ENCODE measurements at places on chromosomes 7 and 10.

DNA sequence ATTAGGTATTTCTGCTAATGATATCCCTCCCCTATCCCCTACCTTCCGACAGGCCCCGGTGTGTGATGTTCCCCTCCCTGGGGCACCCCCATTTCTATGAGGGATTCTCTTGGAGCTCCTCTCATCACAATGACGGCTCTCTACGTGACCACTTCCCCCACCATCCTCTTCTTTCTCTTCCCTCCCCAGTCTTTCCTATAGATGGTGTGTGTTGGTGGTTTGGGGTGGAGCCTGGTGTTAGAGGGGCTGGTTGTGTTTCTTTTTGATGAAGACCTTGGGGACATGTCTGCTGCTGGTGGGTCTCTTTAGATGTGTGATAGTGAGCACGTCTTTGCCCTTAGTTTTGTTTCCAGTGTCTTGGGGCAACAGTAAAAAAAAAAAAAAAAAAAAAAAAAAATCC is 28.6 kb downstream of the RPS24 start:
- H3K4me3 ChIP-seq = peak overlapping the region; percentile 6
- no peaks in the 10 kb centered on the region for H3K27me3 ChIP-seq
- H3K4me1 ChIP-seq = peaks cover 24% of the 10 kb centered on the region
- peak overlapping the region; percentile 66 for H3K27ac ChIP-seq
- peak; percentile 31 for DNase-seq
- no peaks in the 10 kb centered on the region for H3K36me3 ChIP-seq

DNA sequence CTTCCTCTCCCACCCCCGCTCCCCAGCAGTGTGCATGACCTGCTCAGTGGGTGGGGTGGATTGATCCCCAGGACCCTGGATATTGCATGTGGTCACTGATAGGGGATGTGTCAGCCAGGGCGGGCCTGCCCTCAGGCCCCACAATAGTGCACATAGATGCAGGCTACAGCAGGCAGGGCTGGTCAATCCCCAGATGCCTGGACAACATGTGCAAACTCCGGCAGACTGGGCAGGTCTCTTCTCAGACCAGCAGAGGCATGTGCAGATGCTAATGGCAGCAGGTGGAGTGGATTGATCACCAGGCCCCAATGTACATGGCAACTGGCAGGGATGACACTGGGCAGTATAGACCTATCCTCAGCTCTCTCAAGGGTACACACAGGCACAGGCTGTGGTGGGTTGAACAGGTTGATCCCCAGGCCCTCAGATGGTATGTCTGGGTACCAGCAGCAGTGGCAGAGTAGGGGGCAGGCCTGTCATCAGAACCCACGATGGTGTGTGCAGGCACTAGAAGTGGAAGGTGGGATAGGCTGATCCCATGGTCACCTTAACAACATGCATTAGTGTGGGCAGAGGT is 98.6 kb downstream of the LANCL2 start:
- H3K36me3 ChIP-seq = peaks cover 60% of the 10 kb centered on the region
- no peak overlapping the region for H3K27ac ChIP-seq
- no peak for DNase-seq
- no peak overlapping the region for H3K4me3 ChIP-seq

DNA sequence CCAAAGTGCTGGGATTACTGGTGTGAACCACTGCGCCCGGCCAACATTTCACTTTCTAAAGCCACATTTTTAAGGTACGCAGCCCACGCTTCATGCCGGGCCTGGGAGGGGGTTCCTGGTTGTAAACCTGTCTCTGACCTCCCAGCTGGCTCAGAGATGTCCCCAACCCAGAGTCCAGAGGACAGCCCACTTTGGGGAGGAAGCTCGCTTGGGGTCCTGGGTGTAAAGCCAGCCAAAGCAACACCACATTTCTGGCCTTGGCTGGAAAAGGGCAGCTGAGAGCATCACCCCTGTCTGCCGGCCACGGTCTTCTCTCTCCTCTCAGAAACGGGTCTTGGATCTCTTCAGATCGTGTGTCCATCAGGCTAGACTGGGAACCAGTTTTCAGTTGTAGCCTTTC is 23.9 kb upstream of the PITRM1 start:
- peaks cover 65% of the 10 kb centered on the region for H3K27me3 ChIP-seq
- no peak overlapping the region for H3K27ac ChIP-seq
- no peak overlapping the region for H3K4me3 ChIP-seq
- no peak for DNase-seq

- no peaks in the 10 kb centered on the region for H3K27me3 ChIP-seq
- H3K27ac ChIP-seq = no peak overlapping the region
- no peak for DNase-seq
- H3K36me3 ChIP-seq = no peaks in the 10 kb centered on the region
- no peaks in the 10 kb centered on the region for H3K4me1 ChIP-seq
Measured at GRCh38 chr10:126521399-126521798, 133.1 kb upstream of the ADAM12 start.

GRCh38 chr7:73893342-73894101 is 32.6 kb downstream of the TMEM270 start:
- H3K27ac ChIP-seq = no peak overlapping the region
- no peak overlapping the region for H3K4me3 ChIP-seq
- peaks cover 15% of the 10 kb centered on the region for H3K4me1 ChIP-seq
- no peak for DNase-seq

GRCh38 chr10:89524279-89524678 is 11.1 kb downstream of the SLC16A12 start:
- H3K4me1 ChIP-seq = no peaks in the 10 kb centered on the region
- no peak overlapping the region for H3K27ac ChIP-seq
- peaks cover 3% of the 10 kb centered on the region for H3K27me3 ChIP-seq

DNA sequence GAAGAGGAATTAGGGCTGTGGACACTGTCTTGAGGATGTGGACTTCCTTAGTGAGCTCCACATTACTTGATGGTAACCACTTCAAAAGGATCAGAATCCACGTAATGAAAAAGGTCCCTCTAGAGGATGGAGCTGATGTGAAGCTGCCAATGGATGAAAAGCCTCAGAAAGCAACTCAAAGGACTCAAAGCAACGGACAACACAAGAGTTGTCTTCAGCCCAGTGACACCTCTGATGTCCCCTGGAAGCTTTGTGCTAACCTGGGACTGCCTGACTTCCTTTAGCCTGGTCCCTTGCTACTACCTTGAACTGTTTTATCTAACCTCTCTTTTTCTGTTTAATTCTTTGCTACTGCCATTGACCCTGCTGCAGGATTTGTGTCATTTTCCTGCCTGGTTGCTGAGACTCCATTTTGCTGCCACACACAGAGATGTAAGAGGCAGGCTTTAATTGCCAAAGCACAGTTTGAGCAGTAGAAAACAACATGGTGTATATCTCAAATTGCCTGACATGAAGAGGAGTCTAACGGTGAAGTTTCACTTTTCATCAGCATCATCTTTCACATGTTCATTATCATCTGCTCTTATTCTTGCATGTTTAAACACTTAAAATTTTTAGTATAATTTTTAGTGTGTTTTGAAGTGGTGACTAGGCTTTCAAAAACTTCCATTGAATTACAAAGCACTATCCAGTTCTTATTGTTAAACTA is 11.1 kb upstream of the SGCE start:
- DNase-seq = no peak
- peaks cover 2% of the 10 kb centered on the region for H3K4me1 ChIP-seq
- H3K36me3 ChIP-seq = no peaks in the 10 kb centered on the region
- H3K27ac ChIP-seq = no peak overlapping the region
- no peak overlapping the region for H3K4me3 ChIP-seq

- H3K27ac ChIP-seq = no peak overlapping the region
- no peak overlapping the region for H3K4me3 ChIP-seq
- no peaks in the 10 kb centered on the region for H3K36me3 ChIP-seq
- H3K27me3 ChIP-seq = peaks cover 2% of the 10 kb centered on the region
- no peak for DNase-seq
Measured at GRCh38 chr7:155836216-155837125, 24.2 kb upstream of the SHH start.

DNA sequence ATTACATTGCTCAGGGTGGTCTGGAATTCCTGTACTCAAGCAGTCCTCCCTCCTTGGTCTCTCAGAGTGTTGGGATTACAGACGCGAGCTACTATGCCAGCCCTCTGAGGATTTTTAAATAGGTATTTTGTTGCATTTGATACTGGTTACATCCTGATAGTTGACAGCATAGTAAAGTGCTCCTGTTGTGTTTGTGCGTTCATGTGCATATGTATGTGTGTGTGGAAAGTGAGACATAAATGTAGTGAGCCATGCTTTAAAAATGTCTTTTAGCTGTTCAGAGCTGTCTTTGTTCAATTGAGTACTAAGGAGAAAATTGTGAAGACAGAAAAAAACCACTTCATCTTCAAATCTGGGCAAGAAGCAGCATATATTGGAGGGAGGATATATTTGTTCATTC is 27.8 kb downstream of the ZNRF2 start:
- peaks cover 50% of the 10 kb centered on the region for H3K4me1 ChIP-seq
- no peak overlapping the region for H3K4me3 ChIP-seq
- no peak overlapping the region for H3K27ac ChIP-seq
- no peaks in the 10 kb centered on the region for H3K27me3 ChIP-seq
- H3K36me3 ChIP-seq = peaks cover 4% of the 10 kb centered on the region
- DNase-seq = no peak

DNA sequence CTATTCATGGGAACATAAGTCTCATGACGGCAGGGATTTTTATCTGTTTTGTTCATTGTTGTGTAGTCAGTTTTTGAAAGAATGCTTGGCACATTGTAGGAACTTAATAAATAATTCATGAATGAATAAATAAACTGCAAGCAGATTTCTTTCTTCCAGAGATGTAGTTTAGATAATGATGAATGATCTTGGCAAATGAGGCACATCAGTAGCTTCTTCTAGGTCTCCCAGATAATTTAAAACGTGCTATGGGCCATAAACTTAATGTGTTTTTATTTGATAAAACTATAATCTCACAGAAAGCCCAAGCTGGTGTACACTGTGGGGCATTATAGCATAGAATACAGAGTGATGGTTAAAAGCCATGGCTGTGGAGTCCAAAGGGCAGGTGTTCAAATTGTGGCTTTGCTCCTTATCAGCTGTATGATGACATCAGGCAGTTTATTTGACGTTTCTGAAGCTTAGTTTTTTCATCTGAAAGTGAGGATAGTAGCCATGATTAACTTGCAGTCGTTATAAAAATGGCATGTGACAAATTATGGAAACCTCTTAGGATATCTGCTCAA is 3.5 kb downstream of the MGAM start:
- peaks cover 11% of the 10 kb centered on the region for H3K27me3 ChIP-seq
- DNase-seq = no peak
- no peak overlapping the region for H3K4me3 ChIP-seq
- no peaks in the 10 kb centered on the region for H3K36me3 ChIP-seq
- no peaks in the 10 kb centered on the region for H3K4me1 ChIP-seq

GRCh38 chr7:109635374-109635773 is 1065.7 kb downstream of the DNAJB9 start:
- no peaks in the 10 kb centered on the region for H3K4me1 ChIP-seq
- H3K4me3 ChIP-seq = no peak overlapping the region
- H3K27ac ChIP-seq = no peak overlapping the region
- no peaks in the 10 kb centered on the region for H3K27me3 ChIP-seq
- no peaks in the 10 kb centered on the region for H3K36me3 ChIP-seq
- no peak for DNase-seq

DNA sequence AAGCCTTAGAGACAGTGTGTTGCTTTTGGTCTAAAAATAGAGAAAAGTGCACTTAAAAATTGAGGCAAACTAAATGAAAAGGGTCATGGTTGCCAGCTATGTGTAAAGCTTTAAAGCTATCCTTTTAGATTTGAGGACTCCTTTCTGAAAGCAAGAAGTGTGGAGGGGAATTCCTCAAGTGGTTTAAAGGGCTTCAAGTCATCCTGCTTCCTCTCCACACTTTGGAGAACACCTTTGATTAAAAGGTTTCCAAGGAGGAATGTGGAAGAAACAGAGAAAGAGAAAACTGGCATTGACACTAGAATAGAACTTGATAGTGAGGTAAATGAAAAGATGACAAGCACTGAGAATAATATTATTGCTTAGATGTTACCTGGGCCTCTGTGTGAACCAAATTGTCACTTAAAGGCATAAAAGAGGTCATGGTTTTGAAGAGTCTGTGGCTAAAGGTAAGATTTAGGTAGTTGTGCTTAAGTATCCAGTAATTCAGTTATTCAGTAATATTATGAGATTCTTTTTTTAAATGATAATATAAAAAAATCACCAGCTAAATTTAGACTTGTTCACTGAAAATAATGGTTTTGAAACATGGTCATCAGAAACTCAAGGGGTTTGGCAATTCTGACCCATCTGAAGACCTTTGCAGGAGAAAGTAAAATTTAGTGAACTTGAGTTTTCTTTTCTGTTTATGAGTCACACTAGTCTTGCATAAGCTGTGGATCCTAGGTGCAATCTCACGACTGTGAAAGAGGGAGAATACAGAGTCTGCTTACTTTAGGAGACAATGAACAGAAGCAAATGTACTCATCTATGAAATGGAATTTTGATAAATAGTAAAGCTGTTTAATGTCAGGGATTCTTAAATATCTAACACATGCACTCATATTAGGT is 466.0 kb downstream of the KIF20B start:
- H3K27ac ChIP-seq = no peak overlapping the region
- H3K4me1 ChIP-seq = no peaks in the 10 kb centered on the region
- H3K27me3 ChIP-seq = peaks cover 2% of the 10 kb centered on the region
- H3K4me3 ChIP-seq = no peak overlapping the region
- no peaks in the 10 kb centered on the region for H3K36me3 ChIP-seq
- no peak for DNase-seq

DNA sequence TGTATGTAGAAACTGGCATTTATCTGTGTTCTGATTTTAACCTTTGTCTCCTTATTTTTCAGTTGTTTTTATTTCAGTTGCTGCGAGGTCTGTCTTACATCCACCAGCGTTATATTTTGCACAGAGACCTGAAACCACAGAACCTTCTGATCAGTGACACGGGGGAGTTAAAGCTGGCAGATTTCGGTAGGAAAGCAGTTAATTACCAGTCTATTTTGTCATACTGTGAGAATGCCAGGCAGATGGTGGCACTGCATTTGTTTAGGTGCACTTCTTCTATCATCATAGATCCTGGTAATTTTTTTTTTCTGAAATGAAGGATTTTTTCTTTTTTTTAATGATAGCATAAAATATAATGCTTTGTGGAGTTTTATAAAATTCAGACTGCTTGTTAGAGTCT is 321.4 kb downstream of the CDK14 start:
- no peak overlapping the region for H3K4me3 ChIP-seq
- no peak overlapping the region for H3K27ac ChIP-seq
- H3K36me3 ChIP-seq = no peaks in the 10 kb centered on the region

GRCh38 chr7:151059367-151060112 is at the start of gene SLC4A2:
Gene SLC4A2 (plus strand): TSS chr7:151059589. CDS start chr7:151061988, 2,399 bp downstream.
- no peaks in the 10 kb centered on the region for H3K36me3 ChIP-seq
- H3K27ac ChIP-seq = peak within 1 kb of the TSS; percentile 95
- peak; percentile 82 for DNase-seq
- no peaks in the 10 kb centered on the region for H3K27me3 ChIP-seq
- peak within 1 kb of the TSS; percentile 90 for H3K4me3 ChIP-seq
- peaks cover 37% of the 10 kb centered on the region for H3K4me1 ChIP-seq

GRCh38 chr10:106078895-106079576 is 1085.5 kb downstream of the SORCS1 start:
- H3K27me3 ChIP-seq = no peaks in the 10 kb centered on the region
- no peak overlapping the region for H3K4me3 ChIP-seq
- DNase-seq = no peak
- no peaks in the 10 kb centered on the region for H3K4me1 ChIP-seq

DNA sequence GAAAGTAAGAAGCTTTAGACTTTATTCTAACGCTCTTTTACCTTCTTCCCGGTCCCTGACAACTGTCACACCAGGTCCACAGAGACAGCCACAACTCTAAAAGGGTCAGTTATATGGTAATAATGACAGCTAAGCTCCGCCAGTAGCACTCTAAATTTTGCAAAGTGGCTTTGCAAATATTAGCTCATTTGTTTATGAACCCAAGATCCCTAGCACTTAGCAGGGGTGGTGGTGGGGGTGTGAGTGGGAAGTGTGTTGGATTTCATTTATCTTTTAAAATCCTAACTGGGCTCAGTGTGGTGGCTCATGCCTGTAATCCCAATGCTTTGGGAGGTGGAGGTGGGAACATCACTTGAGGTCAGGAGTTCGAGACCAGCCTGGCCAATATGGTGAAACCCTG is 34.8 kb upstream of the SDK1 start:
- DNase-seq = no peak
- H3K4me1 ChIP-seq = no peaks in the 10 kb centered on the region
- no peak overlapping the region for H3K4me3 ChIP-seq
- H3K27me3 ChIP-seq = peaks cover 26% of the 10 kb centered on the region
- no peak overlapping the region for H3K27ac ChIP-seq
